Mesothelial cell of epicardium (in vitro differentiated cells): ENCODE measurements at places on chromosomes 16 and 17. TPM values are rescaled to one million over a fixed set of nuclear protein-coding genes. Genes with fewer than 3 reads are reported as not detected.

Gene TAT
- 0.07 TPM in 1 of 3 replicates, not detected in the others for total RNA-seq

Gene NOL3
- total RNA-seq = 14.0 to 15.5 TPM (median 14.2 TPM) in 3 replicates

DNA sequence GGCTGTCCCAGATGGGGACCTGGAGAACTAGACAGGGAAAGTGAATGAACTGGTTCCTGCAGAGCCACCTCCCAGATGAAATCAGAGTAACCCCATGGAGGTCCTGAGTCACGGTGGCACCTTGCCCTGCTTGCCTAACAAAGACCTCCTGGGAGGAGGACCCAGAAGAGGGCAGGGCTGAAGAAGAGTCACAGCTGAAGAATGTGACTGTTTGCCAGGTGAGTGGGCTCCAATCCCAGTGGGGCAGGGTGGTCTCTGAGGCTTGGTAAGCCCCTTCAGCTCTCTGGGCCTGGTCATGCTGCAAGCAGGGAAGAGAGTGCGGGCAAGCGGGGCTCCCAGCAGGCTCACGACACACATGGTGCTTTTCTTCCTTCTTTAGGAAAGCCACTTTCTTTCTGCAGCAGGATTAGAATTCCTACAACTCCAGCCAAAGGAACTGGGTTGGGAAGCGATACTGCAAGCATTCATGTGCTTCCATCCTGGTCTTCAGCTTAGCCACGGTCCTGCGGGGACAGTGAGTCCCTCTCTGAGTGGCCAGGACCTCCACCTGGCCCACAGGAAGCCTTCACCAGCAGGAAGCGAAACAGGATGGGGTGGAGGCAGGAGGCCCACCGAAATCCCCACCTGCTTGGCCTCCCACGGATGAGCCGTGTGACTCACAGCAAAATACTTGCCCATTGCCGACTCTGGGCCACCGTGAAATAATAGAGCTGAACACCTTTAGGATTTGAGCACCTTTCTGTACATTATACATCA is 4.3 kb downstream of the C16orf74 start:
- no peak overlapping the region for H3K27ac ChIP-seq
- H3K4me3 ChIP-seq = no peak overlapping the region
- peaks cover 20% of the 10 kb centered on the region for H3K4me1 ChIP-seq
- H3K27me3 ChIP-seq = peaks cover 7% of the 10 kb centered on the region
- peaks cover 4% of the 10 kb centered on the region for H3K36me3 ChIP-seq

Gene TBC1D16
- 69.8 to 76.0 TPM (median 73.2 TPM) in 3 replicates for total RNA-seq

GRCh38 chr16:89695875-89696669 is 5.4 kb downstream of the SPATA2L start:
- H3K27me3 ChIP-seq = no peaks in the 10 kb centered on the region
- peaks cover 6% of the 10 kb centered on the region for H3K36me3 ChIP-seq
- H3K4me3 ChIP-seq = no peak overlapping the region
- no peak overlapping the region for H3K27ac ChIP-seq

GRCh38 chr17:53270936-53271335 is 551.8 kb upstream of the KIF2B start:
- no peak overlapping the region for H3K27ac ChIP-seq
- H3K4me1 ChIP-seq = no peaks in the 10 kb centered on the region
- no peaks in the 10 kb centered on the region for H3K27me3 ChIP-seq

DNA sequence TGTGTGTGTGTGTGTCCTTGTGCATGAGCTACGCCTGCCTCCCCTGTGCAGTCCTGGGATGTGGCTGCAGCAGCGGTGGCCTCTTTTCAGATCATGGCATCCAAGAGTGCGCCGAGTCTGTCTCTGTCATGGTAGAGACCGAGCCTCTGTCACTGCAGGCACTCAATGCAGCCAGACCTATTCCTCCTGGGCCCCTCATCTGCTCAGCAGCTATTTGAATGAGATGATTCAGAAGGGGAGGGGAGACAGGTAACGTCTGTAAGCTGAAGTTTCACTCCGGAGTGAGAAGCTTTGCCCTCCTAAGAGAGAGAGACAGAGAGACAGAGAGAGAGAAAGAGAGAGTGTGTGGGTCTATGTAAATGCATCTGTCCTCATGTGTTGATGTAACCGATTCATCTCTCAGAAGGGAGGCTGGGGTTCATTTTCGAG is 22.5 kb downstream of the STAT5A start:
- no peak overlapping the region for H3K4me3 ChIP-seq
- H3K27ac ChIP-seq = peak overlapping the region; percentile 97
- peaks cover 31% of the 10 kb centered on the region for H3K4me1 ChIP-seq
- H3K36me3 ChIP-seq = peaks cover 11% of the 10 kb centered on the region

GRCh38 chr17:4536742-4537411 is 18.3 kb downstream of the MYBBP1A start:
- peaks cover 4% of the 10 kb centered on the region for H3K36me3 ChIP-seq
- H3K27ac ChIP-seq = no peak overlapping the region
- H3K4me3 ChIP-seq = no peak overlapping the region
- no peak for DNase-seq

Gene KCNJ2
- total RNA-seq = 22.8 to 28.4 TPM (median 26.8 TPM) in 3 replicates

Gene VAT1L
- total RNA-seq = 6.3 to 8.0 TPM (median 6.8 TPM) in 3 replicates

DNA sequence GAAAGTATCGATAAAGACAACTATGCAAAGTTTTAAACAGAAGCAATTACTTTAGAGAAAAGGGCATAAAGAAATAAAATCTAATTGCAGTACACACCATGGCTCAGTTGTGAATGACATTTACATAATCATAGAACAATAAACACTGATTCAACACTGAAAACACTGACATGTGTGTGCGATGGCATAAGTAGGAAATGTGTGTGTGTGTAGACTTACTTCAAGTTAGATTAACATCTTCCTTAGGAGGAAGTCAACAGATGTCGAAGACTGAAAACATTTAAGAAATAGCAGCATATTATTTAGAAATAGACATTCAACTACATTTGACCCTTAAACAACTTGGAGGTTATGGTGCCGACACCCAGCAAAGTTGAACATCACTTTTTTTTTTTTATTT is 172.4 kb downstream of the STX8 start:
- no peak overlapping the region for H3K4me3 ChIP-seq
- peaks cover 13% of the 10 kb centered on the region for H3K36me3 ChIP-seq
- DNase-seq = no peak
- peaks cover 10% of the 10 kb centered on the region for H3K4me1 ChIP-seq
- no peaks in the 10 kb centered on the region for H3K27me3 ChIP-seq

DNA sequence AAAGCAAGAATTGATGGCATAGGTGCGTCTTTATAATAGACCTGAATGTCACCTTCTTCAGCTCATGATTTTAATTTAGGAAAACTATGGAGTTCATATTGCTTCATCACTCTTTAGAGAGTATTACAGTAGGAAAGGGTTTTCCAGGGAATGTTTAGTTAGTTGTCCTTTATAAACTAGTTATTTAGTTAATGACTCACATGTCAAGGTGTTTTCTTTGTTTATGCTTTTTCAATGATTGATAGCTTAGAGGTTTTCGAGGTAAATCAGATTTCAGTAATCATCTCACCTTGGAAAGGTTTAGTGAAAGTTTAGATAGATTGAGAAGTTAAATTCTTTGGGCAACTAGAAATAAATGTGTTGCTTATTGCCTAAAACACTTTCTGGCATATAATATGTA is 9.8 kb downstream of the WSB1 start:
- DNase-seq = no peak
- no peak overlapping the region for H3K4me3 ChIP-seq
- H3K27ac ChIP-seq = no peak overlapping the region
- no peaks in the 10 kb centered on the region for H3K27me3 ChIP-seq

Gene HASPIN
- total RNA-seq = 4.2 to 5.2 TPM (median 4.4 TPM) in 3 replicates

- DNase-seq = no peak
- peak overlapping the region; percentile 25 for H3K27ac ChIP-seq
- H3K4me1 ChIP-seq = peaks cover 39% of the 10 kb centered on the region
- H3K27me3 ChIP-seq = no peaks in the 10 kb centered on the region
Measured at GRCh38 chr16:88780142-88781062, 4.6 kb downstream of the PIEZO1 start.

DNA sequence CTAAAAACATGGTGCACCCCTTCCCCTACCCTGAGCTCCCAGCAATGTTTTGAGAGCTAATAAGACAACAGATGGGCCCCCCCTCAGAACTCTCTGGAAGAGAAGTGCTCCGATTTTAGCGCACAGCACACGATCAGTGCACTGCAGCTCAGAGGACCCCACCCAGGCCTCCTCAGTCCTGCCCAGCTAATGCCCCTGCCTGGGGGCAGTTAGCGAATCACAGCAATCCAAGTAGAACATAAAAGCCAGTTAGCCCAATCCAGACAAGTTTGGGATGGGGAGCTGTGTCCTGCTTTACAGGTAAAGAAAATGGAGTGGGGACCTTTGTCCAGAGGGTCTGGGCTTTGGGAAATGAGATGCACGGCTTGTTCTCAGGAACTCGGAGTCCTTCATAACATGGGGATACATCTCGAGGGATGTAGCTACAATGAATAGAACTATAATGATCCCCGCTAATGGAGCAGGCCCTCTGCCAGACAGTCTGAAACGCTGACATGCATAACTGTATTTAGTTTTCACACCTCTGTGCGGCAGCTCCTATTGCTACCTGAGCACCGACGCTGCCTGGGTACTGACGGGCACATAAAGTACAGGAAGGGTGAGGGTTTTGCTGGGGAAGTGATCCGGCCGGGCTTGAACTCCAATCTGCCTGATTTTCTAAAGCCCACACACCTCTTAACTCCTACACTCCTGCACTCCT is 29.7 kb upstream of the CDC42EP4 start:
- H3K36me3 ChIP-seq = peaks cover 3% of the 10 kb centered on the region
- H3K27me3 ChIP-seq = no peaks in the 10 kb centered on the region
- no peak overlapping the region for H3K4me3 ChIP-seq
- H3K27ac ChIP-seq = peak overlapping the region; percentile 92
- DNase-seq = no peak

DNA sequence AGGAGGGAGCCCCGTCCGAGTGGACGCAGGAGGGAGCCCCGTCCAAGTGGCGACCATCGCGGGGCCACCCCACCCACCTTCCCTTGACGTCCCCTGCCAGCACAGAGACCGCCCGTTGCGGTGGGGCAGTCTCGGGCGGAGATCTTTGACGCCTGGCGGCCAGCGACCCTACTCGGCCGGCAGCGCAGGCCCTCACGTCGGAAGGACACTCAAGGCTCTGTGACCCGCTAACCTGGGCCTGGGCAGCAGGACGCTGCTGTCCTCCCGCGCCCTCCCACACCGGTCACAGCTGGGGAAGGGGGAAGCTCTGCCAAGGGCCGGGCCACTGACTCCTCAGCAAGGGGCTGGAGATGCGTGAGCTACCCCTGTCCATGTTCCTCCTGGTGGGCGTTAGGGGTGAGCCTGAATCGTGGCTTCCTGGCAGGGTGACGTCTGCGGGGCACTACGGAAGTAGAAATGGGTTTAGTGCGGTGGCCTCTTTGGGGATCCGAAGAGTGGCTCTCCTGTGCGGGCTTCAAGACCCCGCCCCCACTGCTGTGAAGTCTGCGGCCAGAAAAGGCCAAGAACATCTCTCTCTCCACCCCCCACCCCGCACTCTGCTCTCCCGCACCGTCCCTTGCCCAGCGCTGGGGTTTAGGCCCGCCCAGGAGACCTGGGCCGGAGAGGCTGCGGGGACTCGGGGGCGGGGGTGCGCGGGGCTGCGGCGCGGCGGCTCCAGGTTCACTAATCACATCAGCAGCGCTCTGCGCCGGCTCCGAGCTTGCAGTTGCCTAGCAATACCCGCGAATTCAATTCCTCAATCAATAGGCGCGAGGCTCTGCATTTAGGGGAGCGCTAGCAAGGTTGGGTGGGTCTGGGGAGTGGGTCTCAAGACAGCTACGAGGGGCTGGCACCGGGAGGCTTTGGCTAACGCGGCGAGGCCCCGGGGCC is 5.8 kb downstream of the CBX8 start:
- no peak overlapping the region for H3K4me3 ChIP-seq
- peaks cover 36% of the 10 kb centered on the region for H3K4me1 ChIP-seq

DNA sequence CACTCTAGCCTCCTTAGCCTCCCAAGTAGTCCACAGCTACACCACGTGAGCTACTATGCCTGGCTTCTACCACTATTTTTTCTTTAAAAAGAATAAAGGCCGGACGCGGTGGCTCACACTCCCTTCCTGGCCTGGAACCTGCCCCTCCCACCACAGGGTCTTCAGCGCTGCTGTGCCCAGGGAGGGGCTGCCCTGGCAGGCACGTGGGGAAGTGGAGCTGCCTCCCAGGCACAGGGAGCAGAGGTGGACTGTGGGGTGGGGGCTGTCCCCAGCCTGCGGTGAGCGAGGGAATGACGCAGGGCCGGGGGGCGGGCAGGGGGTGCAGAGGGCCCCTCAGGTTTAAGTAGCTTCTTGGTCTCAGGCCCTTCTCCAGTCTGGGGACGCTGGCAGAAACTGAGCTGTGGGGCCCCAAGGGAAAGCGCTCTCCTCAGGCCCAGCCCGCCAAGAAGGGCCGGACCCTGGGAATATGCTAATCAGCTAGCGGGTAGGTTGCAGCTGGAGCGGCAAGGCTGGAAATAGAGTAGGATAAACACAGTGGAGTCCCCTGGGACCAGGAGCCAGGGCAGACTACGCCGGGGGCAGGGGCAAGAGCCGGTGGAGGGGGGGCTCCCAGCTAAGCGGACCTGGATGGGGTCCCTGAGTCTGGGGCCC is 46.8 kb downstream of the TIMM22 start:
- H3K4me1 ChIP-seq = peaks cover 27% of the 10 kb centered on the region
- H3K4me3 ChIP-seq = no peak overlapping the region
- no peak overlapping the region for H3K27ac ChIP-seq
- H3K27me3 ChIP-seq = no peaks in the 10 kb centered on the region
- no peak for DNase-seq
- H3K36me3 ChIP-seq = peaks cover 17% of the 10 kb centered on the region

- peaks cover 8% of the 10 kb centered on the region for H3K4me1 ChIP-seq
- no peak overlapping the region for H3K4me3 ChIP-seq
- no peaks in the 10 kb centered on the region for H3K36me3 ChIP-seq
- DNase-seq = no peak
- H3K27me3 ChIP-seq = peaks cover 2% of the 10 kb centered on the region
Measured at GRCh38 chr17:66357037-66357436, 54.6 kb downstream of the PRKCA start.
